H1 (cell line): ENCODE measurements at places on chromosomes 2 and 18.

- DNase-seq: no peak
Measured at GRCh38 chr18:44123743-44124142, 556.9 kb upstream of the SETBP1 start.

- no peak for DNase-seq
Measured at GRCh38 chr2:144162652-144163051, 357.3 kb downstream of the ZEB2 start.

- DNase-seq: no peak
Measured at GRCh38 chr18:23279931-23280330, 144.6 kb downstream of the CABLES1 start.

DNA sequence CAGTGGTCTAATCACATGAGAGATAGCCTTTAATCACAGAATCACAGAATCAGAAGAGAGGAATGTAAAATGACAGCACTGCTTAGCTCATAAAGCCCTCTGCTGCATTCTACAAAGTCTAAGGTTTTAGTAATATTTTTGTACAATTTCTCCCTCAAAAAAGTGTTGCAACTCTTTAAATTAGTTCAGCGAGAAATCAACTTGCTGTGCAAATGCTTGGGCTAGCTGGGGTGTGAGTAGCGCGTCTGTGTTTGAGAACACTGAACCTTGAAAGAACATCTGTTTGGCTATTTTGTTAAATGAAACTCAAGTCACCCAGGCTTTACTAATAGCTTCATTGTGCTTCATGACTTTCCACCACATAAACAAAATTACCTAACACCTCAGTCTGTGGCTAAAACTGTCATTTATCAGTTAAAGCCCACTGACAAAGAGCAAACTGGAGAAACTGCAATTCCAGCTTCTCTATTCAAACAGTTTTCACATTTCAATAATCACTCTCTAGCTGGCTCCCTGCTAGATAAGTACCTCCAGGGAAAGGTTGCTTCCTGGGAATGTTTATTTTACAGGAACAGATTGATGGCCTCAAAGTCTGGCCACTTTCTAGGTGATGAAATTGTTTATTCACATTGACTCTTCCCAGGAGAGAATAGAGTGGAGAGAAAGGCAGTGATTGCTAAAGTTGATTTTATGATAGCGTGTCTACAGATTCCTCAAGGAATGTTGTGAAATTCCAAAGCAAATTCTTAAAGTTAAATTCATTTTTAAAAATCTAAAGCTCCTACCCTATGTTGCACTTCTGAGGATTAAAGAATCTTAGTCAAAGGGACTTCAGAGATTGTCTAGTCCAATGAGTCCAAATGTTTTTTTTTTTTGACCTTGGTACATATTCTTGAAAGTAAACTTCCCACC is 36.0 kb upstream of the STAT1 start:
- no peak for DNase-seq

DNA sequence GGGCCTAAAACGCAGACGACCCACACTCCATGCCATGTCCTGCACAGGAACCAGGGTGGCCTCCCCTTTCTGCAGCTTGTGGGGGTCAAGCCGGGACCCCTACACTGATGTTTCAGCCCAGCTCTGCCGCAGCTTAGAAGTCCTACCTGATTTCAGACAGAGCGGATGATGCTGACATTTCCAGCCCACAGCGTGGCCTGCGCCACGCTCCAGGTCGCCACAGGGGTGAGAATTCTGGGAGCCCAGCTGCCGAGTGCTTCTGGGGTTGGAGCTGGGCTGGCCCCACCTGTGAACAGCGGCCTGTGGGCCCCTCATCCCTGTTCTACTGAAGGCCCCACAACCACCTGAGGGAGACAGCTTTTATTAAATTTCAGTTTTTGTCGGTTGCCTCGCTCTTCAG is 77.2 kb downstream of the NFATC1 start:
- DNase-seq: no peak

- DNase-seq: no peak
Measured at GRCh38 chr2:70328921-70329561, 27.2 kb upstream of the FAM136A start.

DNA sequence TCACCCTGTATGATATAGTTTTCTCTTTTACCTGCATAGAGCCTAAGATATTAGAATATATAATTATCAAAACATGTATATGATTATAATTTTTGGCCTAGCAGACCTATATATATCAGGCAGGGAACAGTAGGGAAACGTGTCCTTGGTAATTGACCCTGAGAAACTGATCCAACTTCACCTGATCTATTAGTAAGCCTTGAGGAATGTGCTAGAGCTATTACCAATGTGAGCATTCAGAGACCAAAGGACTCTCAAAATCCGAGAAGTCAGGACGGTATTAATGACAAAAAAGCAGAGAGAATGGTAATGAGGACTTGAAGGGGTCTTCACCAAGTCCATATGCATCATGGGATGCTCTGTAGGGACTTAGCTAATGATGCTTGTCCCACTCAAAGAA is 571.9 kb downstream of the CPS1 start:
- DNase-seq: no peak

DNA sequence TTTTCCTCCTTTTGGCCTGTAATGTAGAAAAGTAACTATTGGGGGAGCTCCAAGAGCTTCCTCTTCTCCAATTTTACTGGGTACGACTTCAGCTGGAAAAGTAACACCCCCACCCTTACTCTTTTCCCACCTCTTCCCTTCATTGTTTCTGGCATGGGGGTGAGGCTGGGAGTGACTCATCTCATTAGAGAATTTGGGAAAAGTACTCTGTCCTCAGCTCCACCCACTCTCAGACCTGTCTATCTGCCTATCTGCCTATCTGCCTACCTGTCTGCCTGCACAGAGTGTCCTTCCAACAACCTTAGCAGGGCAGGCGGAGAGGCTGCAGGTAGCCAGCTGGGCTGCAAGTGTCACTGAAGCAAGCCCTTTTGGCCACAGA is 93.6 kb downstream of the EPHA4 start:
- no peak for DNase-seq

DNA sequence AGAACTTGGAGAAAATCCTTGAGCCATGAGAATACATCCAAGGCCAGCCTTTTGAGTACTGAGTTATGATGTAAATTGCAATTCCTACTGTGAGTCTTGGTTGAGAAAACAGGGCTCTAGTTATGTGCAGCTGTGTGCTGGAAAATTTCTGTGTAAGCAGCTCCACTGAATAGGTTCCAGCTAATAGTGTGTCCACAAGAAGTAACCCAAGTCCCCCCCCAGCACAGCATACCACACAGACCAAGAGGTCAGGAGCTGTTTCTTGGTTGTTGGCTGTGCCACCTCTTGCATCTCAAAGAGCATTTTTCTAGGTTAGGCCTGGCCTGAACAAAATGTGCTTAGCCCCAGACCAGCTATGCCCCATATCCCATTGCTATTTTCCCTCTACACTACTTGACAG is 36.8 kb upstream of the APCDD1 start:
- DNase-seq: no peak

GRCh38 chr2:29106980-29107388 is 8.2 kb upstream of the CLIP4 start:
- DNase-seq: no peak

GRCh38 chr2:165563468-165564225 is 94.1 kb downstream of the CSRNP3 start:
- DNase-seq: no peak
